ENCODE measurements at places on chromosomes 3 and 15.

GRCh38 chr15:91116113-91117067 lies 16.3 kb downstream of the SV2B start:
- no peak for DNase-seq

- DNase-seq: no peak
Observed at GRCh38 chr3:156548041-156548687, 6.8 kb downstream of the SSR3 start.

DNA sequence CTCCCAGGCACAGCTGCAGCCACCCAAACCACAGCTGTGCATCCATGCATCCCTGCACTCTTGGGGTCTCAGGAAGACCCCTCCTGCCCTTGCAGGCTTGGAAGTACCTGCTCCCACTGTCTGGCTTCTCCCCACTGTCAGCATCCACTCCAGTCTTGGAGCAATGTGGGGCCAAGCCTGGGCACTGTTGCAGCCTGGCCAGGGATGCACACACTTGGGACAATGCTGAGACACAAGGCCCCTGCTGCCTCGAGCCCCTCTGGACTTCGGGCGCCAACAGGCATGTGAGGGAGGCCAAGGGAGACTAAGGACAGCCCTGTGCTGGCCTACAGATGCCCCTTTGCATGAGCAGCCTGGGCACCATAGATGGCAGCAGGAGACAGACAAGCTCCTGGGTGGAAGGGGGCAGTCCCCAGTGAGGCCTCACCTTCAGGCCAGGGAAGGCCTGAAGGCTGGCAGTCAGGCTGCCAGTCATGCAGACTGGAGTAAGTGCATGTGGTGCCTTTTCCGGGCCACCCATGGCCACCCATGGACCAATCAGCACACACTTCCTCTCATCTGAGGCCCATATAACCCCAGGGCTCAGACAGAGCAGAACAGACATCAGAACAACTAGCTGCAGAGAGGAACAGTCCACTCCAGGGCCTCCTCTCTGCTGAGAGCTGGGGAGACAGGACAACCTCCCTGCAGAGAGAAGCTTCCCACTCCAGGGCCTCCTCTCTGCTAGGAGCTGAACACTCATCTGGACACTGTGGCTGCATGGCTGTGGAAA lies 219.0 kb downstream of the VGLL3 start:
- no peak for DNase-seq

DNA sequence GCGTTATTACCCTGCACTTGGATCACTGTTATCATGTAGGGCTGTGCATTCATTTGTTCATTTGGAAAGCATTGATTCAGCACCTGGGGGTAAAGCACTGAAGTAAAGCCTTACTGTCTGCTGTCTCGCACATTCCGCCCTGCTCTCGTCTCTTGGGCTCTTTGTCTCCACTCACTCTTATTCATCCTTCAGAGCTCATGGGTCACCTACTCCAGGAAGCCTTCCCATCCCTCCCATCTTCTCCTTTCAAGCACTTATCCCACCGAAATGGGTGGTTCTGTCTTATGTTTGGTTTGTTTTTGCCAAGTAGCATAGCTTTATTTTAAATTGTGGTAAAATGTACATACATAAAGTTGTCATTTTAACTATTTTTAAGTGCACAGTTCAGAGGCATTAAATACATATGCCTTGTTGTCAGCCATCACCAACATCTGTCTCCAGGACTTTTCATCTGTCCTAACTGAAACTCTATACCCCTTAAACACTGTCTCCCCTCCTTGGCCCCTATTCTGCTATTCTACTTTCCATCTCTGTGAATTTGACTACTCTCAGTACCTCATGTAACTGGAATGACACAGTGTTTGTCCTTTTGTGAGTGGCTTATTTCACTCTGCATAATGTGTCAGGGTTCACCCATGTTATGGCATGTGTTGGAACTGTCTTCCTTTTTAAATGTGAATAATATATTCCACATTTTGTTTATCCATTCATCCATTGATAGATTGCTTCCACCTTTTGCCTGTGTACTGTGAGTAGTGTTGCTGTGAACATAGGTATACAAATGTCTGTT lies 9.3 kb downstream of the DIS3L start:
- DNase-seq: no peak

GRCh38 chr3:13276438-13277195 lies 143.5 kb downstream of the NUP210 start:
- DNase-seq: no peak

GRCh38 chr3:173938159-173938558 lies 540.6 kb downstream of the NLGN1 start:
- no peak for DNase-seq

- DNase-seq: peak; percentile 8
Observed at GRCh38 chr3:4426782-4427344, 40.2 kb downstream of the SUMF1 start.

DNA sequence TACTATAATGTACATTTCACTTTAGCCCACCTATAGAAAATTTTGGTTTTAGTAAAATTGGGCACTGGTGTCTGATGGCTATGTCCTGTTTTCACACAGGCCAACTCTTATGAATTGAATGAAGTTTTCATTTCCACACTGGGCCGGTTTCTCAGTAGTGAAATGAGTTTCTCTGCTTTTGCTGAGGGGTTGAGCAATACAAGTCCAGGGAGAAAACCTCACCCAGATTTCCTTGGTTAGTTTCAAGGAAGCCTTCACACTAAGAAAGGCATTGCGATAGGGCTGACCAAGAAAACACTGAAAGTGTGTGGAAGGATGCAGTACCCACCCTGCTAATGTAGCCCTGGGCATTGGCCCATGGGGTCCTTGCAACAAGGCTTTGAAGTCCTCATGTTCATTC lies 331.5 kb upstream of the CFAP20DC start:
- DNase-seq: no peak

- no peak for DNase-seq
Observed at GRCh38 chr3:46083956-46084355, 56.7 kb upstream of the XCR1 start.

Data from BE2C (cell line).